ELF-1 (cell line): ENCODE measurements at places on chromosomes 6 and 20.

DNA sequence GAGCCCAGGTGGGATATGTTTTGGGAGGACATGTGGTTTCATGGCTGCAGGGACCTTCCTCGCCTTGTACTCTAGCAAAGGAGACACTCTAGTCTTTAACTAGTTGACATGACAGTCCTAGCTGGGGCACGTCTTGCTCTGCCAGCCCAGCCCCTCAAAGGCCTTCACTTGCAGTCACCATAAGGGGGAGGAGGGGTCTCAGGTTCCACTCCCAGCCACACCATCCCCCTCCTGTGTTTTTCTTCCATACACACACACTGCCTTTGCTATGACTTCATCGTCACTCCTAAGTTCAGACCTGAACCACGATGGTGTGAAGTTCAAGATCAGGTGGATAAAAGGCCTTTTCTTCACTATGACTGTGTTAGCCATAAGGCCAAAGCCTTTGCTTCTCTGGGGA is 13.5 kb downstream of the ULBP1 start:
- DNase-seq = no peak

DNA sequence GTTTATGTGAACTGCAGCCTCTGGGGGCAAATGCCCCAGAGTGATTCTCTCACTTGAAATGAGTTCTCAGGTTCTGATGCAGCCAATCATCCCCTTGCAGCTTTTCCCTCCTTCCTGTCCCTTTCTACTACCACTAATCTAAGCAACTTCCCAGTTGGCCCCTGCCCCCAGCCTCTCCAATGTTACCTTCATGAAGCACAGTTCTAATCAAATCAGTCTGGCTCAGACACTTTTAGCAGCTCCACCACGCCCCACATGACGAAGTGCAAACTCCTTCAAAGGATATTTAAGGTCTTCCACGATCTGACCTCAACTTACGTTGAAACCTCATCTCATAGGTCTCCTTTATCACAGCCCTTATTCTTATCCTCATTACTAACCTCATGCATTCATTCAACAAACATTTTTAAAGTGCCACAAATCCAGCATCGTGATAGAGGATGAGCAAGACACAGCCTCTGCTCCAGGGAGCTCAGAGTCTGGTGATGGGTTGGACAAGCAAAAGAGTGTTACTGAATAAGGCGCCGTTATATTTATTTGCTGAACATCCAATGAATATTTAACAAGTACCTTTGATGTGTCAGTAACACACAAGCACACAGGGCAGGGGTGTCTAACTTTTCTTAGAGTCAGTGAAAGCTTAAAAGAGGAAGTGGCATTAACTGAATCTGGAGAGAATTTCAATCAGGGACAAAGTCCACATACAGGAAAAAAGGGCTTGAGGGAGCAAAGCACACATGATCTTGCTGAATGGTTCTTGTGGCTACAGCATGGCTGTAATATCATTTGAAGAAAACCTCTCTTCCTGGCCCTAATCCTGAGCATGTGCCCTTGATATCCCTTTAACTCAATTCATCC is 20.4 kb upstream of the DTNBP1 start:
- DNase-seq = no peak

DNA sequence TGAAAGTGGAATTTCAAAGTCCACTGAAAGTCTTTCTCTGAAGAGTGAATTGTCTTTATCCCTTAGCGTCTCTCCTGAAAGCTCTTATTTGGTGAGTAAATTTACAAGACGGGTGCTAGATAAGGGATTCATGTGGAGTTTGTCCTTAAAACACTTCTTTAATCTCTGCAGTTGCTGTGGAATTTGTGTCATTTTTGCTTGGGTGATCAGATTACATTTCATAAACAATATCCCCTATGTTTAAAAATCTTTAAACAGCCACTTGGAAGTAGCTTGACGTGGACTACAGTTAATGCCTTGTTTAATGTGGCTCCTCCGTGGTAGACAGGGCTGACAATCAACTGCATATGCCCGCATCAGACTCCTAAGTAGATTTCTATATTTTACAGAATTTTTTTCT is 175.4 kb upstream of the ZNF217 start:
- DNase-seq = no peak

DNA sequence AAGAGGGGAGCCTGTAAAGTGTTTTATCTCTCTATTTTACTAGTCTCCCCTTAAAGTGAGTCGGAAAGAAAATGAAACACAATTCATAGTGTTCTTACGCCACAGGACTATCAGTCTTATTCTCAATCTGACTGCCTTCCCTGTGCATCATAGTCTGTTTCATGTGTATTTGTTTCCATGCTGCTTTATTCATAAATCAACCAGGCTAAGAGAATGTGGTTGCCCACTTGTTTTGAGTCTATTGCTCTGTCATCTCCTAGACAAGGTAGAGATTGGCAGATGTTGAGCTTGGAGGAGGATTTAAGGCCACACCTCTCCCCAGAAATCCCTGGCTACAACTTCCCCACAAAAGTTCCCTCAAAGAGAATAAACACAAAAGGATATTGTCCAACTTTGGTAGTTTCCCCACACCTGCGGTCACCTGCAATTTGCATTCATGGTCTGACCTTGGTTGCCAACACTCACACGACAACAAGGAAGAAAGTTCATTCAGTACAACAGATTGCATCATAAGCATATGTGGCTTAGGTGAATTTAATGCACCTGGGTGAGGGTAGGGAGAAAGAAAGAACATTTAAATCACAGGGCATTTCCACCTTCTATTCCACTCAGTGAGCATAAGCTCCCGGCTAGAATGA is 167.1 kb upstream of the FBXL4 start:
- DNase-seq = no peak

DNA sequence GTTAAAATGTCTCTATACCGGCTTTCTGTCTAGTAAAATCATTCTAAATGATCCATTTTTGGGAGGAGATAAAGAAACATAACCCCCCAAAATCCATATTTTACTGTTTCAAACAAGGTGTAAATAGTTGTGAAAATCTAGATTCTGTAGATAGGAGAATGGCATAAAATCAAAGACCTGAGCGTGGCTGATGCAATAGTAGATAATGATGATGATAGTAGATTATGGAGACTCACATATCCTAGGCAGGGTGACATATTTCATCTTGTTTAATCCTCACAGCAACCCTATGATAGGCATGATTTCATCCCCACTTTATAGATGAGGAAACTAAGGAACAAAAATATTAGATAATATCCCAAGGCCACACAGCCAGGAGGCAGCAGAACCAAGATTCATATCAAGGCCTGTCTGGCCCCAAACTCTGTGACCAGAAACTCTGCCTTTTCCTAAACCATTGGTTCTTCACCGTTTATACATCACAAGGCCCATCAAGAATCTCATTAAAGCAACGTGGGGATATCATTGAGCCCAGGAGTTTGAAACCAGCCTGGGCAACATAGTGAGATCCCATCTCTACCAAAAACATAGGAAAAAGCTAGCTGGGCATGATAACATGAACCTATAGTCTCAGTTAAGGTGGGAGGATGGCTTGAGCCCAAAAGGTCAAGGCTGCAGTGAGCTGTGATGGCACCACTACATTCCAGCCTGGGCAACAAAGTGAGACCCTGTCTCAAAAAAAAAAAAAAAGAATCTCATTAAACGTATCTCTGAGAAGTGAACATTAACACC is 55.6 kb downstream of the BPIFB1 start:
- DNase-seq = no peak

GRCh38 chr6:83920017-83920416 is 60.5 kb downstream of the CYB5R4 start:
- DNase-seq = no peak

DNA sequence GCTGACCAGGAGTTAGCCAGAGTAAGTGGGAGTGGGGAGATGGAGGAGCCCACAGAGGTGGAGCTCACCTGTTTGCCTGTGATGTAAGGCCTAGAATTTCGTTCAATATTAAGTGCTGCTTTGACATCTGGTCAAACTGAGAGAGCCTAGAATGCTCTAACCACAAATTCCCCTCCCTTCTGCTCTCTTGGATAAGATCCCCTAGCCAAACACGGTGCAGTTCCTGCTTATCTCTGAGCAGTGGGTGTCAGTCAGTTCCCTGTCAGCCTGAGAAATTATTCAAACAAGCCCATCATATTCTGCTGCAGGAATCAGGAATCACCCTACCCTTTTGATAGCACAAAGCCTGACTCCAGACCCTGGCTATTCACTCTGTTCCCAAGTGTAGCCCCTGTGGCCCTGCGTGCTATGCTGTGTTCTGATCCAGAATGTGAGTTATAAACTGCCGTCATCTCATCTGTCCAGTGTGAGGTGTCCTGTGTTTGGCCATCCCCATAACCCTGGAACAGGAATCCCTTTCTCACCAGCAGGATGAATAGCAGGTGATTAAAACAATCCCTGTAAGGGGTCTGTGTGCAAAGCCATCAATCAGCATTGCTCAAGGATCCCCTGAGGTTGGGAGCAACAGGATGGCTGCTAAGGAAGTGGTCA is 31.8 kb upstream of the ZNF133 start:
- no peak for DNase-seq

- DNase-seq = peak; percentile 65
Measured at GRCh38 chr6:11389977-11390376, 147.6 kb upstream of the TMEM170B start.

DNA sequence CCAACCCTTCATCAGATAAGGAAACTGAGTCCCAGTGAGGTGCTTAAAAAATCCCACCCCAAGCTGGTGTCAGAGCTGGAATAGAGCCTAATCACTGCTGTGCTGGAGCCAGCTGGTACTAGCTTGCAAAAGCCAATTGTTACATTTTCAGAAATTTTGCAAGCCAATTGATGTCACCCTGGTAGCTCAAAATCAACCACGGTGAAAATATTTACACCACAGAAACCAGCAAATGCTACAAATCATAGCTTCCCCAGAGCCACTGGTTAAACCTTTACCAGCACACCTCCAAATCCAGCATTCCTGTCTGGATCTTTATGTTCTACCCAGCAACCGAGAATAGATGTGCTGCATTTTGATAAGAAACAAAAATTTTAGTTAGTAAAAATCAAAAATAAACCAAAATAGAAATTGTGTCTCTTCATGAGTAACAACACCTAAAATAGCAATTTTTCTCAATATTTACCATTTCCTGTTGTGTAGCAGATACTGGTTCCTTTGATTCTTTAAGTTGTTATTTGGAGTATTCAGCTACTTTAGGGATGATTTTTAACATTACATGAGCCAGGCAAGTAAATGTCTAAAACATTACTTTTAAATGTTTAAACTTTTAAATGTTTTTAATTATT is 7.2 kb upstream of the LCA5 start:
- DNase-seq = peak; percentile 18

DNA sequence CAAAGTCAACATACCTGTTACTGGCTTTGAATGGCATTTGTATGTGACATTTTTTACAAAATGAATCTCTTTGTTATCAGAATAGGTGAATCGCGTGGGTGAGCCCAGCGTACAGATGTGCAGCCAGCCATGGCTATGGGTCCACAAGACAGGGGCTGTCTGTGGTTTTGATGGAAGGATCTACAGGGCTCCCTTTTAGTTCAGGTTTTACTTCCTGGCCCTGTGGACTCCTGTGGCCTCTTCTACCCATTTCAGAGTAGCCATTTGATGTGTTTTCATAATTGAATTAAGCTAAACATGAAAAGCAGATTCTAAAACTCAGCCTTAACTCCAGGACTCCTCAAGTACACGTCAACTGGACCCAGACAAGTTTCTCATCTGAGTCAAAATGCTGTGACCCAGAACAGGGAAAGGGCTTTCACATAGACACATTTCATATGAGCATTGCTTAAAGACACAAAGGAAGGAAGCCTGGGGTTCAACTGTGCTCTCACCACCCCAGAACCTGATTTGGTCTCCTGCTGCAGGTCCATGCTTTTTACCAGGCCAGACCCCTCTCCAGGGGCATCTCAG is 105.3 kb upstream of the NAA20 start:
- DNase-seq = no peak

- DNase-seq = no peak
Measured at GRCh38 chr6:79028641-79029314, 49.3 kb downstream of the PHIP start.
